ENCODE measurements at places on chromosomes 1 and 21.

- no peak for DNase-seq
Observed at GRCh38 chr1:97105531-97105930, 383.9 kb downstream of the PTBP2 start.

DNA sequence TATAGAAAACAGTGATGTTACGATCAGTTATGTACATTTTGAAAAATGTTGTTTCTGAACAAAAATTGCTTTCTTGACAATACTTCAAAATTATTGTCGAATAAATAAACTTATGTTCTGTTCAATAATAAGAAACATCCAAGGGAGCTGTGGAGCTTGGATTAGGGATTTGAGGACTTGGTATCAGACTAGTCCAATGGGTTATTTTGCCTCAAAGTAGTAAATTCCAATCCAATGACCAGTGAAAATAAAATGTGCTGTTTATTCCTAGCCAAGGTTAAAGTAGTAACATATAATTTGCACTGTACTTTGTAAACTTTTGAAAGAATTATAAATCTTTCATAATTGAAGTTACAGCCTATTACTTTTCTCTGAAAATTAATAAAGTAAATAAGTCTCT, 79.1 kb upstream of the IVNS1ABP start:
- no peak for DNase-seq

DNA sequence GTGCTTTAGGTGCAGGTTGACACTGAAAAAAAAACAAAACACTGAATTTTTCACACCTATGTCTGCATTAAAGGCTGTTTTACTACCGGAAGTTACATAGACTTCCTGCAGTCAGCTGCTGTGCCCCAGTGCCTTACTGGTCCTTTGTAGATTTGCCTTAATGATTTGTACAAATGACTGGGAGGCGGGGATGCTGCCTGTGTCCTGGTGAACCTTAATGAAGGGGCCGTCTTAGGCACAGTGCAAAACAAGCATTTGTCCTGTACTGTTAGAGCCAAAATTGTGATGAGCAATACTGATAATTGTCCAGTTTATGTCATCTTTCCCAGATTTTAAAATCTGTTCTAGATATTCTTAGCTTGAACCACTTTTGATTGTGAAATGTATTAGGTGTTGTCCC, 90.9 kb upstream of the PGD start:
- no peak for DNase-seq

GRCh38 chr1:246508897-246509688, 2.0 kb upstream of the SMYD3 start:
- DNase-seq: no peak

- DNase-seq: peak; percentile 36
Observed at GRCh38 chr1:14598498-14599182, at the start of gene KAZN. Gene KAZN, plus strand, starts transcription at chr1:14598685.

Data from left cardiac atrium (tissue), 4 donors.